ENCODE measurements at places on chromosomes 3 and 15. TPM values are rescaled to one million over a fixed set of nuclear protein-coding genes. Genes with fewer than 3 reads are reported as not detected.

- no peak overlapping the region for H3K4me3 ChIP-seq
- H3K27ac ChIP-seq: no peak overlapping the region
- no peaks in the 10 kb centered on the region for H3K4me1 ChIP-seq
These were observed 193.2 kb downstream of the LRRN1 start for GRCh38 chr3:3992312-3992874.

- peaks cover 53% of the 10 kb centered on the region for H3K4me1 ChIP-seq
- H3K27ac ChIP-seq: no peak overlapping the region
- no peak for DNase-seq
- no peaks in the 10 kb centered on the region for H3K36me3 ChIP-seq
- H3K4me3 ChIP-seq: no peak overlapping the region
These were observed 12.1 kb downstream of the ALAS1 start for GRCh38 chr3:52210037-52210436.

Gene NRROS
- polyA plus RNA-seq: 6.8 TPM

Gene CYP8B1
- not detected for polyA plus RNA-seq
